ENCODE measurements at places on chromosomes 2 and 18.

GRCh38 chr2:10830203-10830602 lies 17.6 kb upstream of the PDIA6 start:
- no peak for DNase-seq

DNA sequence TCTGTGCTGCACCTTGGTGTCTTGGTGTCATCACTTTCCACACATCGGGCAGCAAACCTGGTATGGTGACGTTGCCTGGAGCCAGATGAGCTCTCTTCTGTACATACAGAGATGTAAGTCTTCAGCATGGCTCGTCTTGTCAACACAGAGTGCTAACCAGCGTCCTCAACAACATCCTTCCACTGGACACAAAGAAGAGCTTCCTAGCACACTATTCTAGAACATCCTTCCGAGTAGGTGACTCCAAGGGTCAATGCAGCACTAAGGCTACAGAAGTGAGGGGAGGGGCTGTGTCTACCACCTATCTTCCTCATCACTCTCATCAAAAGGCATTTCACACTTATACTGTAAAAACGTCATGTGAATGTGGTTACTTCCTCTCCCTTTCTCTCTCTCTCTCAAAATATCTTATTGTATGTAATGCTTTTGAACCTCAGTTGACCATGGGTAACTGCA lies 108.1 kb upstream of the SLC1A4 start:
- DNase-seq = no peak

GRCh38 chr2:194822097-194822496 lies 834.9 kb upstream of the SLC39A10 start:
- DNase-seq = no peak

DNA sequence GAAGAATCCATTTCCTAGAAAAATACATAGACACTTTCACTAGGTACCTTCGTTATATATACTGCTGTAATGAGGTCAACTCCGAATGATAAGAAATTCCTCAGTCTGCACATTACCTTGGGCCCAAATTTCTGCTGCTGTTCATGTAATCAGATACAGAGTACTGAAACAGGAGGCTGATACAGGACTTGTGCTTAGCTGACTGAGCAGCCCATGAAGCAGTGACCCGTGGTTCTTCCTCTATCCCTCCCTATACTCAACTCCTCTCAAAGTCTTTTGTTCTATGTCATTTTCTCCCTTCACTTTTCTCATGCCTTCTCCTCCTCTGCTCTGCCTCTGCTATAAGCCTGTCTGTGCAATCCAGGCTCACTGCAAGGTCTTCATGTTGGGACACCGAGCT lies 57.5 kb upstream of the ST8SIA5 start:
- DNase-seq = no peak

- DNase-seq = no peak
Measured at GRCh38 chr2:200193791-200194190, 112.7 kb upstream of the SPATS2L start.

DNA sequence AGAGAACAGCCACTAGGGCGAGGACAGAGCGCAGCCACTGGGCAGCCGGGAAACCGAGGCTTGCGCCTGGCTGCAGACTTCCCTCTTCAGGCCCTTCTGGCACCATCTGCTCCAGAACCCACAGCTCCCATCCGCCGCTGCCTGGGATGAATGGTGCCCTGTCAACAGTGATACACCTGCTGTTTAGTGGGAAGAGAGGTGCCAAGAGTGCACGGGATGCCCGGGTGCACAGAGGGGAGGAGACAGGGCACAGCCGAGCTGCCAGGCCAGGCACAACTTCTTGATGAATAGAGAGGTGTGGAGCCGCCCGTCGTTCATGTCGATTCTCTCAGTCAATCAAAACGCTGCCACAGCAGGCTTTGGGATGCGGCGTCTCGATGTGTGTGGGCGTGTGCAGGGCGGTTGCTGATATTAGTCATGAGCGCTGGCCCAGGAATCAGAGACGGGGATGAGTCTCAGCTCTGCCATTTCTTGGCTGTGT lies 39.5 kb downstream of the RRM2 start:
- DNase-seq = no peak

DNA sequence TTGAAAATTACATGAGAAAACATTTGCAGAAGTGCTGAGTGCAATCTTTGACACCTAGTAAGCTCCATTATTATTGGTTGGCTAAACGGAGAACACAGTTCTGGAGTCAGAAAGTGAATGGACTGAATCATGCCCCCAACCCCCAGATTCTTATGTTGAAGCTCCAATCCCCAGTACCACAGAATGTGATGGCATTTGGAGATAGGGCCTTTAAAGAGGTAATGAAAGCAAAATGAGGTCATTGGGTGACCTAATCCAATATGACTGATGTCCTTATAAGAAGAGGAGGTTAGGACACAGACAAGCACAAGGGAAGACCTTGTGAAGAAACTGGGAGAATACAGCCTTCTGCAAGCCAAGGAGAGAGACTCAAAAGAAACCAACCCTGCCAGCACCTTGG lies 200.9 kb upstream of the EPAS1 start:
- no peak for DNase-seq

- DNase-seq = no peak
Measured at GRCh38 chr2:23411752-23412431, 26.9 kb downstream of the KLHL29 start.

DNA sequence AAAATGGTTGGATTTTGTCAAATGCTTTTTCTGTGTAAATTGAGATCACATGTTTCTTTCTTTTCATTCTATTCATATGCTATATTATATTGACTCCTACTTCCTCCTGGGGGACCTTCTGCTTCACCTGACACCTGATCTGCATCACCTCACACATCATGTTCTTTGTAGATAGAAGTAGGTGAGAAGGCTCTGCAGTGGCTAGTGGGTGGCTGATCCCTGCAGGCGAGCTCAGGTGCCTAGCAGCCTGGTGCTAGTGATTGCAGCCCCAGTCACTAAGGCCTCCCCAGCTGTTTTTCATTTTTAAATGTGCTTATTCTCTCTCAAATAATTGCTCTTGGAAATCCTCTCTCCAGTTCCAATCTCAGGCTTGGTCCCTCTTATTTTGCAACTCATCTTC lies 33.6 kb downstream of the MC4R start:
- DNase-seq = peak; percentile 42

GRCh38 chr18:46311491-46311890 lies 207.3 kb downstream of the HAUS1 start:
- no peak for DNase-seq

GRCh38 chr2:10494351-10495066 lies 46.4 kb upstream of the ODC1 start:
- no peak for DNase-seq

GRCh38 chr2:98870516-98871158 lies 65.4 kb downstream of the CRACDL start:
- DNase-seq = peak; percentile 34

- DNase-seq = no peak
Measured at GRCh38 chr2:224591220-224591619, 6.1 kb upstream of the CUL3 start.

DNA sequence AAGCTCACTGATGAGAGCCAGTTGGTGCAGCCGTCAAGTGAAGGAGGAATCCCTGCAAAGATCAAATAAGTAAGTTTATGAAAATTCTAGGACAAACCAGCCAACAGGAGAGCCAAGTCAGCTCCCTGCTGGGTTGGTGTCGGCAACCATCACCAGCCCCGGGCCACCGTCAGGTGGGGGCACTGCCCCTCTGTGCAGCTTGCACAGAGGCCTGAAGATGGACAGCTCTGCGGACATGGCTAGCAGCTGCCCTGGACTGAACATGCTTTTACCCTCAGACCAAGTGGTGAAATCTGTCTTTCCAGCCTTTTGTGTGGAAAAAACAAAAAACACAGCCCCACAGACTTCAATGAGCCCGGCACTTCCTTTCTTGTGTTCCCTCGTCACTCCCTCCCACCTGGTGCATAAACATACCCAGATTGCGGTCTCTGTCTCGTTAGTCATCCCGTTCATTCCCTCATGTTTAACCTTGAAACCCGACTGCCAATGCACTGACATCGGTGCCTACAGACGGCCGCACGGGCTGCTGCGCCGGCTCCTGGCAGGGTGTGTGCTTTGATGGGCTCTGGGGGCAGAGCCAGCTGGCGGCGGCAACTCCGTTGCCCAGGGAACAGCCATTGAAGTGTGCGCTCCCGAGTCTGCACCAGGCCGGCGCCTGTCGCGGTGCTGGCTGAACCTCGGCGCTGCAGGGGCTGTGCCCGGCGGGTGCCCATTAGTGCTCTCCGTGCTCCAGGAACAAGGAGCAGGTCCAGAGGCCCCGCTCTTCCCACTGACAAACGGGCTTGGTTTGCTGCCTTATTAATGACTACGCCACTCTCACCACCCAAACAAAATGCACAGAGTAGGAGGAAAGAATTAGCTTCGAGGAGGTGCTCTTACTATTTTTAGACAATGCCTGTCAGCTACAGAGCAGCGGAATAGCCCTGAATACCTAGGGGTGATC lies 95.3 kb downstream of the EIPR1 start:
- DNase-seq = peak; percentile 81

DNA sequence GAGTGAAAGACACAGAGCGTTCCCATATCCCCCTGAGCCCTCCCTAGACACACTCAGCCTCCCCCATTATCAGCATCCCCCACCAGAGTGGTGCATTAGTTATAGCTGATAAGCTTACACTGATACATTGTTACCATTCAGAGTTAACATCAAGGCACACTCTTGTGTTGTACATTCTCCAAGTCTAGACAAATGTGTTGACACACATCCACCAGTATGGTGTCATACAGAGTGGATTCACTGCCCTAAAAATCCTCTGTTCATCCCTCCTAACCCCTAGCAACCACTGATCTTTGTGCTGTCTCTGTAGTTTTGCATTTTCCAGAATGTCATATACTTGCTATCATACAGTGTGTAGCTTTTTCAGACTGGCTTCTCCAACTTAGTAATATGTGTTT lies 78.0 kb upstream of the RPL31 start:
- DNase-seq = no peak

DNA sequence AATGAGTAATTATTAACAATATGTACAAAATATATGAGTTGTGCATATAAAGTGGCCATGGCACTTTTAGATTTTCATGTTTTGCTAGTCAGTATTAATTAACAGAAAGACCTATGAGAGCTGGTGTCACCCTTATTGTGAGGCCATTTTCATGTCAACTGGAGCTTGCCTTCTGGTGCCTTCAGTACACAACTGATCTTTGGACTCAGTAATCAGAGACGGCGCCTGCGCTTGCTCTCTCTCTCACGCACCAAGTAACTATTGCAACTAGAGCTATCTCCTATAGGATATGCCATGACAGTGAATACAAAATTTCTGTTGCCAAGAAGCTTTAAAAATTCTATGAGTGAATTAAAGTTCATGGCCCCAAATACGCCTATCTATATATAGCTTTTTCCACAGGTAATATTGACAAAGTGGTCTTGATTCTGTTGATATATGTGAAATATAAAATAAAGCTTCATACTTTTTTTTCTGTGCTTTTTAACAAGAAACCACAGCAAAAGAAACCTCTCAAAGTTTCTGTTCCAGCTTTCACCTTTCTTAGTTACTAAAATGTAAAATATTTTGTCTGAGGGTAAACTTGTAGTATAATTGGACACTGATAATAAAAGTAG lies 2.9 kb downstream of the SERTAD2 start:
- no peak for DNase-seq

- DNase-seq = no peak
Measured at GRCh38 chr18:1053331-1054315, 149.0 kb downstream of the ADCYAP1 start.

GRCh38 chr2:172021955-172022354 lies 22.2 kb downstream of the METAP1D start:
- no peak for DNase-seq

DNA sequence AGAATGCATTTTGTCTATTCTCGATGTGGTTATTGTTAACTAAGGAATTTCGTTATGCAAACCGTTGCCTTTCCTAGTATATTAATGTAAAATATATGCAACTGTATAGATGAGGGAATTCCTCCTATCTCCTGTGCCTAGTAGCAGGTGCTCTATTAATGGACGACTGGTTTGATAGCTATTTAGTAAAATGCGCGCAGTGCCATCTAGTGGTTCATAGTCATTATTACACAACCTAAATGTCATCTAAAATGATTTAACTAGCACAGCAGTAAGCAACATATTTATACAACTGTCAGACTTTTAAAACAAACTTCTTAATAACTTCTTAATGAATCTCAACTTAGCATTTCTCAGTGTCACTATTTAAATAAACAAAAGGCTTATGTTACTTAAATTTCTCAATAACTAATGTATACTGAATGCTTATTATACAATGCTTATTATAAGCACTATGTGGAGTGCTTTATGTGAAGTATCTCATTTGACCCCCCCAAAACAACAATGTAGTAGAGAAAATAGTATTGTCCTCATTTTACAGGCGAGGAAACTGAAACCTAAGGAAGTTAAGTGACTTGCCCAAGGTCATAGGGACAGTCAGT lies 77.9 kb downstream of the DTNA start:
- peak; percentile 81 for DNase-seq

DNA sequence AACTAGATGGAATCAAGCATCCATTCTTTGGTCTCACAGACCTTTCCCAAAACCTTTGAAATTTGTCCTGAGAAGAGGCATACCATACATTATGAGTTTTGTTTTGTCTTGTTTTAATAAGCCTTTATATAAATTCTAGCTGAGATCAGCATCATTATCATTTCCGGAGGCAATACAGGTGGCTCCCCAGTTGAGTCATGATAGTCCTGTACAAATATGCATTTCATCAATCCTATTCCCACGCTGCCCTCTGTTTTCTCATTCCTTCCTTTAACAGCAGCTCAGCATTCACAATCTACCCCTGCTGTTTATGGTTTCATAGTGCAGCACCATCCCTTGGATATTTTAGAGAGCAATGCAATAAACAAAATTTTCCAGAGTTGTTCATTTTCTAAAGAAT lies 216.7 kb downstream of the TXNL1 start:
- no peak for DNase-seq

- peak; percentile 36 for DNase-seq
Measured at GRCh38 chr2:4995466-4995865, 696.7 kb upstream of the SOX11 start.

GRCh38 chr2:8628866-8629209 lies 53.0 kb upstream of the ID2 start:
- no peak for DNase-seq

DNA sequence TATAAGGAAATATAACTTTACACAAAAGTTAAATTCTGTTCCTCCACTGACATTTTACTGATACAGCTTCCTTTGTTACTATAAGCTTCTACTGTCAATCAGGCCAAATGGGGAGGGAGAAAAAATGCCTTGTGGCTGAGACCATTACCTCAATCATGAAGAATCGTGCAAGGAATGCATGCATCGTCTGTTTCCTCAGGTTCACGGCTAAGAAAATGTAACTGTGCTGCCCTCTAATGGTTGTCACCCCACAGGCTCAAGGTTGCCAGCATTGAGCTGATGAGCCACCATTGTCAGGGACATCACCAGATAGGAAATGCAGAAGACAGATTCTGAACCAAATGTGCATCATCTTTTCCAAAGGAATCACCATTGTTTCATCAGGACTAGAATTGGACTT lies 426.9 kb downstream of the CDH2 start:
- DNase-seq = peak; percentile 62

GRCh38 chr2:239522002-239522739 lies 121.4 kb upstream of the HDAC4 start:
- no peak for DNase-seq

DNA sequence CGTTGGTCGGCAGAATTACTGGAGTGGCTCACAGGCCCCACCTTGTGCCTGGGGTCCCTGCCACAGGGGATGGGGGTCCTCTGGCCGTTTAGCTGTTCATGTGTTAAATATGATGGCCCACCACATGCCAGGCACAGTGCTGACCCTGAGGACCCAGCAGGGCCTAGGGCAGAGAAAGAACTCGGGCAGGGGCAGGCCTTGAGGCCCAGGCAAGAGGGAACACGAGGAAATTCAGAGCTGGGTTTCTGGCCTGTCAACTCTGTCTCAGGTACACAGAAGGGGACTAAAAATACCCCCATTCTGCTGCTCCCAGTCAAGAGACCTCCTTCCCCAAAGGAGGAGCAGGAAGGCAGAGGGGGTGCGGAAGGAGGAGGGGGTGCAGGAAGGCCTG lies 66.2 kb downstream of the DNMT3A start:
- DNase-seq = no peak
